ENCODE measurements at places on chromosomes 16 and 17.
A peak's percentile ranks its signal among the peaks of the same experiment; 100 is the strongest.

GRCh38 chr17:42028791-42029127 is 8.9 kb downstream of the NKIRAS2 start:
- no peak for DNase-seq

DNA sequence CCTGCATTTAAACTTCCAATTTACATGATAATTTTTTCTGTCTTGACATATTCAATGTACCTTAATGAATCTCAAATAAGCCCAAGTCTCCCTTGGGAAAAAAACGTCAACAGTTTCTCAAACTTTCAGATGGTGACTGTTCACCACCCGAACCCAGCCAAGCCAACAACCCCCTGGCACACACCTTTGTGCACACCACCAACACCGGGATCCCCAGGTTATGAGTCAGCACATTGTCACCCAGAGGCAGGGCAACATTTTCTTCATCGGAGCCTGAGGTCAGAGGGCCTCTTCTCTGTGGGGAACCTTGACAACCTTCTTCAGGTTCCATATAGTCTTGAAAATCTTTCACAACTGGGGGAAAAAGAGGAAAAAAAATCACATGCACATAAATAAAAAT is 15.5 kb downstream of the DYNC1LI2 start:
- no peak for DNase-seq

DNA sequence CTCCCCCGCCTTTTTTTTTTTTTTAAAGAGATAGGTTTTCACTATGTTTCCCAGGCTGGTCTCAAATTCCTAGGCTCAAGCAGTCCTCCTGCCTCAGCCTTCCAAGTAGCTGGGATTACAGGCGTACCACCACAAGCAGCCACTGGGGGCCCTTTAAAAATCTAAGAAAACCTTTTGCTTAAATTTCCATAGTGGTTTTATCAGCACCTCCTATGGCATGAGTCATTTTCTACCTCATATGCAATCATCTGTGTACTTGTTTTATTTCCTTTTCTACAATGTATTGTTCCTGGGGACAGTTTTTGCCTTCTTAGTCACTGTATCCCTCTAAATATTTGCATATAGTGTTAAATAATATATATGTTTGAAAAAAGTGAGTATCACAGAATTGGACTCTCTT is 29.2 kb downstream of the GNA13 start:
- no peak for DNase-seq

- no peak for DNase-seq
Observed at GRCh38 chr16:72711823-72712222, 336.1 kb downstream of the ZFHX3 start.

GRCh38 chr16:15888072-15888976 is at the start of gene CEP20:
TSS of gene CEP20 (minus strand) at chr16:15888603. CDS start at chr16:15888585, 18 bp downstream.
- DNase-seq: peak; percentile 99

- DNase-seq: no peak
Observed at GRCh38 chr16:59878479-59878878, 1144.4 kb upstream of the GOT2 start.

DNA sequence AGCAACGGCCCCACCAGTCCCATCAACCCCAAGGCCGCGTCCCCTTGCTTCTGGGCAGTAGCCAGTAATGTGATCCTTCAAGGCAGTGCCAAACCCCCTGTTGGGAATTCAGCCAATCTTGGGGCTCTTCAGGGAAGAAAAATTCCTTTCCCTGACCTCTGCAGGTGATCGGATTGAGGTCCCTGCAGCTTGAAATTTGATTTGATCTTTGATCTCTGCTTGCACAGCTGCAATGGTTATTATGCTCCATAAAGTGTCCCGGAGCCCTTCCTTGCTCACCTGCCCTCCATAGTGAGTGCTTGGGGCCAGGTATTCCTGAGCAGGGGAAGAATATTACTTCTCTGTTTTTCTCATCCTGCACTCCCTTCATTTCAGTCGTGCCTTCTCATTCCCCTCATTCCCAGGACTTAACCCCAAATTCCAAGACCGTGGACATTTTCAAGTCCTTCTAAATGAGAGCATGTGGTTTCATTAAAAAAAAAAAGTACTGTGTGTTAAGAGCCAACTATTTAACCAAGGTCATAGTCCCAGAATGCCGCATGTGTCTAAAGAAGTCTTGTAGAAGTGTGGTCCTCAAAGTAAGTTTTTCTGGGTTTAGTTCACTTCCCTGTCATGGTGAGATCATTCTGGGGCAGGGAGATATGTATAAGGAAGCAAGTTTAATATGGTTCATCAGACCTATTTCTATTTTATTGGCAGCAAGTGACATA is 56.3 kb downstream of the SOX9 start:
- DNase-seq: no peak

- no peak for DNase-seq
Observed at GRCh38 chr17:42623732-42624596, 14.5 kb downstream of the TUBG1 start.

DNA sequence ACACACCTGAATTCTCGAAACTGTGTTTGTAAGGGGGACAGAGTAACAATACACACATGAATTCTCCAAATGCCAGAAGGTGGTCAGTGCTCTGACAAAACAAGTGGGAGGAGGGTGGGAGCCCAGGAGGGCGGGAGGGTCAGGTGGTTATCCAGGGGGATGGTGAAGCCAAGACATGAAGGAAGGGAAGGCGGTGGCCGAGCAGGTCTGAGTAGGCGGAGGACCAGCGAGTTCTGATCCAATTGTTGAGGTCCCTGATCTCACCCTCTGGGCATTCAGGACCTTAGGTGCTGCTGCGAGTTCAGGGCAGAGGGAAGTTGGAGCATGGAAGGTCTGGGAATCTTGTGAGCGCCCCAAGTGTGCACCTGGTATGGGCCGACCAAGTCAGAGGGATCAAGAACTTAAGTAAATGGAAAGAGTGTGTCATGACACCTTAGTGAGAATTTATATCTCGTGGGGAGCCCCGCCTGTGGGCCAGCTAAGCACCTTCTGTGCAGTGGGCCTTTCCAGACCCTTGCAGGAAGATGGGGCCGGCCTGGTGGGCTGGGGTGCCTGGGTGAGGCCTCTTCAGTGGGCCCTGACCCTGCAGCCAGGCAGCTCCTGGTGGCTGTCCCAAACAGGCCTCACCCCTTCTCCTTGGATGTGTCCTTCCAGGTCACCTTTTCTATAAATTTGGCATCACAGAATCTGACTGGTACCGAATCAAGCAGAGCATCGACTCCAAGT is 86.1 kb downstream of the NPIPB11 start:
- DNase-seq: no peak

DNA sequence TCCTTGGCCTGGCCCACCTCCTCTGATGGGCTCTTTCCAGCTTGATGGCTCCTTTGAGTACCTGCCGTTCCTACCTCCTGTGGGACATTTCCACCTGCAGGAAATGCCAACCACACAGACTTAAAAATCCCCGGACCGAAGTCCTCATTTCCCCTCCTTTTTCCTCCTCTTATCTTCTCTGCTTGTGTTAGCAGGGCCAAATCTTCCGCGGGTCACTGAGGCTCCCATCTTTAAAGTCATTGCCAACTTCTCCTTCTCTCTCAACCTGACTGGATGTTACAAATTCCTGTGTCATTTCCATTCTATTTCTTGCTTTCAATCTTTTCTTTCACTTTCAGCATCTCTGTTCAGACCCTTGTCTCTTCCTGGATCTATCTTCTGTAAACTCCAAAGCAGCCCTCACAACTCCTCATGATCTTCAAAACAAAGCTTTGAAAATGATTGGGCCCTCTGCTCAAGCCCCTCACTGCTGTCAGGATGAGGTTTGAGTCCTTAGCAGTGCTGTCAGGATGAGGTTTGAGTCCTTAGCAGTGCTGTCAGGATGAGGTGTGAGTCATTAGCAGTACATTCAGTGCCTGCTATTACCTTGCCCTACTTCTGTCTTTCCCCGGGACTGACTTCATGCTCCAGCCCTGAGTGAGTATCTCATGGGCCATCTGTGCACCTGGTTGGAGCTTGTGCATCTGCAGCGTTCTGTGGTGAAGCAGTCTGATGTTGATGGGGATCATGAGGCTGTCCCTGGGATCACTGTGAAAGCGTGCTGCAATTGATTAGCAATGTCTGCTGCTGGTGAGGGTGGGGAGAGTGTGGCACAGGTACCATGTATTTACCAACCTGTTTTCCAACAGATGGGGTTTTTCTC is 100.1 kb downstream of the IRF8 start:
- no peak for DNase-seq

DNA sequence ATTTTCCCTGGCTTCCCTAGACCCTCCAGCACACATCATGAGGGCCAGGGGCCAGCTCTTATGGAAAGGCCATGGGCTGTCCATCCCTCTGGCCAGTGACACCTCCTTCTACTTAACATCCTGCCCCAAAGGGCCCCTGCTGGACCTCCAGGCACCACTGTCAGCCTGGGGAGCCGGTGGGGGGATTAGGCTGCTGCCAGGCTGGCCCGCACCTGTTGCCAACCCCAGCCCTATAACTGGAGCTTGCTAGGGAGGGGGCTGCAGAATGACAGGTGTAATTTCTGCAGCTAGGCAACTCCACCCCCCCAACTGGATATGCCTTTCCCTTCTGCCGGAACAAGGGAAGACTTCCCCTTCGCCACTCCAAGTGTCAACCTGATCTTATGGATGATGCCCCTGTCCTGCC is 12.5 kb downstream of the RARA start:
- DNase-seq: no peak

- DNase-seq: no peak
Observed at GRCh38 chr17:48095611-48096010, 5.7 kb downstream of the CBX1 start.
